ENCODE measurements at places on chromosomes 1 and 21.

DNA sequence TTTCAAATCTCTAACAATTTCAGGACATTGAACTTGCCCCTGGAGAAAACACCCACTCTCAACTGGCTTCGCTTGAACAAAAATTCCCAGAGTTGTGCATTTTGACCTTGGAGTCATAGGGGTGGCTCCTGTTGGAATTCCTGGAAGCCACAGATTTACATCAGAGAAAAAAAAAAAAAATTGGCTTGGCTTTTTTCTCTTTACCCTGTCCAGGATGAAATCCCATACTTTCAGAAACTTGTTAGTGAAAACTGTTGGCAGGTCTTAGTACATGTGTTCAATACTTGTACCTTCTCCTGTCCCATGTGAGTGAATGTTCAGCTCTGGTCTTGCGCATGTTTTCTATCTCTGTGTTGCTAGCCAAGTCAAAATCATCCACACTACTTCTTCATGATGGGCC, 228.8 kb downstream of the TGFB2 start:
- DNase-seq = no peak

GRCh38 chr1:161175771-161176453, 1.4 kb downstream of the B4GALT3 start:
- no peak for DNase-seq

DNA sequence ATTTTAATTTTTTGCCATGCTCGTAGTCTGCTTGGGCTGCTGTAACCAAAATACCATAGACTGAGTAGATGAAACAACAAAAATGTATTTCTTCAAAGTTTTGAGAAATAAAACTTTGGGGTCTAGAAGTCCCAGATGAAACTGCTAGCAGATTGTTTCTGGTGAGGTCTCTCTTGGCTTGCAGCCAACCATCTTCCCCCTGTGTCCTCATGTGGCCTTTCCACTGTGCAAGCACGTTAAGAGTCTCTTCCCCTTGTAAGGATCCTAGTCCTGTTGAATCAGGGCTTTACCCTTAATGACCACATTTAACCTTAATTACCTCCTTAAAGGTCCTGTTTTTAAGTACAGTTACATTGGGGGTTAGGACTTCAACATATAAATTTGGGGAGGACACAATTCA, 86.6 kb downstream of the PTBP2 start:
- no peak for DNase-seq

DNA sequence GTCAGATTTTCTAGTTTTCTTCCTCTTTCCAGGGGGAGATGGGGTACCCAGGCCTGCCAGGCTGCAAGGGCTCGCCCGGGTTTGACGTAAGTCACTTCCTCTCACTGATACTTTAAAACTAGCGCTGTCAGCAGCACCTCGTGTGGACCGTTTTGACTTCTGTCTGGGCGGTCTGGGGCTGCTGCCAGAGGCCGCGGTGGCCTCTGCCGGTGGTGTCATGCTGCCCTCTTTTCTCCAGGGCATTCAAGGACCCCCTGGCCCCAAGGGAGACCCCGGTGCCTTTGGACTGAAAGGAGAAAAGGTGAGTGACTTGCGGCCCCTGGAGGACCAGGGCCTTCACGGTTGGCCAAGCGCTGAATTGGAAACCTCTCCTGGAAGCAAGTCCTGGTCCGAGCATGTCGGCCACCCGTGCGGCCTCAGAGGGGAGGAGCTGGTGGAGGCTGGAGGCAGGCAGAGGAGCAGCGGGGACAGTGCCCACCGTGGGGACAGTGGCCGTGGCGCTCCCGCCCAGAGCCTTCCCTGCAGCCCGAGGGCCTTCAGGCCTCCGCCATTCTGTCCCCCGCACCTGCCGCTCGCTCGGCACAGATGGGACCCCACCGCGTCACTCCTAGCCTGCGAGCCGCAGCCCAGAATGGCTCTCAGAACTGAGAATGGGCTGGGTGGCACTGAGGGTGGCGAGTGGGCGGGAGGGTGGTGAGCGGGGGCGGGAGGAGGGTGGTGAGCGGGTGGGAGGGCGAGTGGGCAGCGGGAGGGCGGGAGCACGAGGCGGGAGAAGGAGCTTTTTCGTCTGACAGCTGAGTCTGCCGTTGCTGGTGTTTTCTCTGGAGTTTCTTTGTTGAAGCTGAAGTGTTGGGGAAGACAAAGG, 9.4 kb downstream of the COL6A1 start:
- DNase-seq = no peak

DNA sequence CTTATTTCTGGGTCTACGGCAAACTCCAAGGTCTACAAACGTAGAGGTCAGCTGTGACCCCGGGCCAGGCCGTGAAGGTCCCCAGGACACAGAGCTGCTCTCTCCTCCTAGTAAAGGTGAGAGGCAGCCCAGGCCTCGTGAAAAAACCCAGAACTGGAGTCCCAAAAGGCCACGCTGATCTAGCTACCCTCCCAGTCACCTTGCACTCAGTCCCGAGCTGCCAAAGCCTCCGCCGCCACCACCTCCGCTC, 125 bp downstream of the ATP5PF start:
- DNase-seq = no peak

DNA sequence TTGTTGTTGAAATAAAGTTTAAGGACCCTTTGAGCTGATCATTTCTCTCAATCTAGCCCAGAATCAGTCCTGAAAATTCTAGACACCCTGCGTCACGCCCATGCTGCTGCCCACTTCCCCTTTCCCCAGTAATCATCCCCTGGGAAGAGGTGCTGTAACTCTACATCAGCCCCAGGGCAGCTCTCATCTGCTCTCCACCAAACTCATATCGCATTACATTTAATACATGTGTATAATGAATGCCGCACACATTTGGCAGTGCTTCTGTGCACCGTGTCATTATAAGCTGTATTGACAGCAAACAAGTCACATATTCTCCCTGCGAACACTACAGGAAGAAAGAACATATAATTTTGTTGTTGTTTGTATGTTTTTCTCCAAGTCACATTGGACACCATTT, 539.7 kb upstream of the DAB1 start:
- no peak for DNase-seq

GRCh38 chr1:60185684-60186083, 112.1 kb upstream of the C1orf87 start:
- no peak for DNase-seq

DNA sequence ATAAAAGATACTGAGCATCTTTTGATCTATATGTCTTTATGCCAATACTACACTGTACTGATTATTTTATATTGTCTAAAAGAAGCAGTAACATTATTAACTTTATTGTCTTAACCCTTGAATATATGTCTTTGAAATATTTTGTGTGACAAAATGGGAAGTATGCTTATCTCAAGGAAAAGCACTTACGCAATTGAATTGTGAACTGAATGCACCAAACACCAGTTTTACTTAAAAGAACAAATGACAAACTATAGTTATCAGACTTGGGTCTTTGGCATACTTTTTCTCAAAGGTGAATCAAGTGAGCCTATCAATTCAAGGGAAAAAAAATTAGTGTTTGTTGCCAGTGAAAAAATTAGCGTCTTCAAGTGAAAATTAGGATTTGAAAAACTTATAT, 9.2 kb upstream of the SLC6A9 start:
- no peak for DNase-seq

DNA sequence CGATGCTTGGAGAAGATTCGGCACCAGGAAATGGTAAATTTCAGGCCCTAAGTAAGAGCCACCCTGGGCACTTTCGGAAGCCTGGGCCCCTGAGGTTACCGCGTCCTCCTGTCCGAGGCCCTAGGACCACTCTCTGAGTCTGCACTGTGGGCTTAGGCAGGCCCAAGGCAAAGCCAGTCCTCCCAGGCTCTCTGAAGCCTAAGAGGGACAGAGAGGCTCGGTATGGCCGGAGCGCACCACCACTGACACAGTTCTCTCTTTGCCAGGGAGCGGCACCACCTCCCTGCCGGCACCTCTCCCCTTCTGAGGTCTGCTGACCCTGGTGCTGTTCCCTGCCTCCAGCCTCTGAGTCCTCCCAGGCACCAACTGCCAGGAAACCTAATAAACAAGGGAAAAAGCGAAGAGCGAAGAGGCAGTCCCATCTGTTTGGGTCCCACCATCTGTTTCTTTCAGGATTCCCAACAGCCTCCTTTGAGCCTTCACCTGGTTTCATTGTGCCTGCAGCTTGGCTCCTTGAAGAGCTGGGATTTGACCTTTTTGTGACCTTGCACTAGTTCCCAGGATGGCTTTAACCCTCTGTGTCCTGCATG, 57.7 kb downstream of the VWA5B1 start:
- no peak for DNase-seq

DNA sequence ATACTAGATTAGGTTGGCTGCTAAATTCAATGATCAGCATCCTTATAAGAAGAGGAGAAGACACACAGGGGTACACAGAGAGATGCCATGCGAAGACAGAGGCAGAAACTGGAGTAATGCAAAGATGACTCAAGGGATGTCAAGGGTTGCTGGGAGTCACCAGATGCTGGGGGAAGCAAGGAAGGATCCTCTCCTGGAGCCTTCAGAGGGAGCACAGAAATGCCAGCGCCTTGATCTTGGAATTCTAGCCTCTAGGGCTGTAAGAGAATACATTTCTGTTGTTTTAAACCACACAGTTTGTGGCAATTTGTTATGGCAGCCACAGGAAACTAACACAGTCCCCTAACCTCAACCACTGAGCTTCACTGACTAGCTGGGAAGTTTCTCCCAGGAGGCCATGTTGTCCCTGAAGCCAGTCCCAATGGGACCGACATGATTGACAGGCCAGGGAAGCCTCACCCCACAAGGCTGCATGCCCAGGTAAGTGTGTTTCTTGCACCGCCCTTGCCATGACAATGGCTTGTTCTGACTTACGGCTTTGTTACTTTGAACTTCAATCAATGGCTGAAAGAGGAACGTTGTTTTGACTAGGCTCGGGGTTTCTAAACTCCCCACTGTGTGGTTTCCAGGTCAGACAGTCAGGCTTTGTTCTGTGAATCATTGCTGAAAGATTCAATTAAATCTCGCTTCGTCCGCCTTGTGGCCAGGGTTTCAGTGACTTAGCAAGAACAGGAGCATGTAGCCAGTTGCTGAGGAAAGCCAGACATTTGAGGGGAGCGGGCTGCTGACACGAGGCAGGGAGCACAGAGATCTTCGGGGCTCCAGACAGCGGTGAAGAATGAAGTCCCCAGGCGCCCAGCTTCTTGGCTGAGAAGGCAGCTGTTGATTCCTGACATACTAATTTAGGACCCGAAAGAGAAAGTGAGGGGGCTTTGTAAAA, 62.3 kb downstream of the RUNX1 start:
- peak; percentile 85 for DNase-seq

DNA sequence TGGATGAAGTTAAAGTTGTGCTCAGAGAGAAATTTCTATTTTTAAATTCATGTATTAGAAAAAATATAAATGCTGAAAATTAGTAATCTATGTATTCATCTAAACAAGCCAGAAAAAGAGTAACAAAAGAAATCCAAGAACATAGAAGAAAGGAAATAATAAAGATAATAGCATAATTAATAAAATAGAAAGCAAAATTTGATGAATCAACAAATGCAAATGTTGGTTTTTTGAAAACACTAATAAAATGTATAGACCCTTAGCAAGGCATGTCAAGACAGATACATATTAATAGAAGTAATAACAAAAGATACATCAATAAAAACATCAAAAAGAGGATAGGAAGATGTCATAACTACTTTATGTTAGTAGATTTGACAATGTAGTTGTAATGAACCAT, 18.0 kb downstream of the F13B start:
- DNase-seq = no peak

- DNase-seq = no peak
Observed at GRCh38 chr1:198750081-198750480, 111.2 kb downstream of the PTPRC start.

DNA sequence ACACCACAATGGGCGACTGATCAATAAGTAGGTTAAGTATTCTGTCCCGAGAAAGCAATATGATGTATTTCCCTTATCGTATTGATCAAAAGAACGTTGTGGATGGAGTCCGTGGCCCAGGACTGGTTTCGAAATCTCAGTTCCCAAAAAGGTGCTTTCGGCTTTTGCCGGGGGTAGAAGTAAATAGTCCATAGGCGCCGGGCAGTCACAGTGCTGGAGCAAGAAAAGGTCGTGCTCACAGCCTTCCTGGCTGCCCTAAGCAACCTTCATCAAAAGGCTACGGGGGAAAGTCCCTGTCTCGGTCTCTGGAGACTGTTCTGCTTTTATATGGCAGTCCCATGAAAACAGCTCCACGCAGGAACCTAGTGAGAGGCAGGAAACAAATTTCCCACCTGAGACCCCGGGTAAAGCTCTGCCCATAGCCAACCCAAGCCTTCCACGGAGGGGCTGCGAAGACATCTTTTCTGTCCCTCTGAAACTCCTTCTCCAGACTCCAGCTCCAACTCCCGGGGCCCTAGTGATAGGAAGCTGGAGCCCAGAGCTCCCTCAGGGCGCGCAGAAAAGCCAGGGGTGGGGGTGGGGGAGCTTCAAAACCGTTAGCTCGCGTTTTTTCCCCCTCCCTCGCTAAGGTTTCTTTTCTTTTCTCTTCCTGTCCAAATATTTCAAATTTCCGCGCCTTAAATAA, 7.0 kb downstream of the CDKN2C start:
- peak; percentile 49 for DNase-seq

GRCh38 chr1:27616441-27616840, 12.5 kb upstream of the AHDC1 start:
- DNase-seq = no peak

DNA sequence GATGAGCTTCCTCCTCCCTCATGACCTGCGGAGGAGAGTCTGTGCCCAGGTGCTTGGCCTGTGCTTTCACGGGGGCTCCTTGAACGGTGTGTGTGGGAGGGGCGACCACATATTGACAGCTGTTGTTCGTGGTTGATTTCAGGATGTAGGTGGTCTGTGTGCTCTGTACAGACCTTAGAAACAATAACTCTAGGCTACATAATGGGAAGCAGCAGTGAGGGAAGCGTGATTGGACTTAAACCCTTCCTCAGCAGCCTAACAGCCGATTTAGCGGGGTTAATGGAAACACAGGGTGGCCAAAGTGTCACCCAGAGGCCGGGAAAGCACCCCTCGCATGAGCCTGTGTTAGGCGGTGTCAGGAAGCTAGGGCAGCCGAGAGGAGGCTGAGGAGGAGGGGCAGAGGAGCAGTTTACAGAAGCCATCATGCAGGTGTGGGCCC, 56.0 kb downstream of the TBCE start:
- DNase-seq = no peak

GRCh38 chr1:65341381-65341780, 32.0 kb downstream of the DNAJC6 start:
- DNase-seq = no peak

DNA sequence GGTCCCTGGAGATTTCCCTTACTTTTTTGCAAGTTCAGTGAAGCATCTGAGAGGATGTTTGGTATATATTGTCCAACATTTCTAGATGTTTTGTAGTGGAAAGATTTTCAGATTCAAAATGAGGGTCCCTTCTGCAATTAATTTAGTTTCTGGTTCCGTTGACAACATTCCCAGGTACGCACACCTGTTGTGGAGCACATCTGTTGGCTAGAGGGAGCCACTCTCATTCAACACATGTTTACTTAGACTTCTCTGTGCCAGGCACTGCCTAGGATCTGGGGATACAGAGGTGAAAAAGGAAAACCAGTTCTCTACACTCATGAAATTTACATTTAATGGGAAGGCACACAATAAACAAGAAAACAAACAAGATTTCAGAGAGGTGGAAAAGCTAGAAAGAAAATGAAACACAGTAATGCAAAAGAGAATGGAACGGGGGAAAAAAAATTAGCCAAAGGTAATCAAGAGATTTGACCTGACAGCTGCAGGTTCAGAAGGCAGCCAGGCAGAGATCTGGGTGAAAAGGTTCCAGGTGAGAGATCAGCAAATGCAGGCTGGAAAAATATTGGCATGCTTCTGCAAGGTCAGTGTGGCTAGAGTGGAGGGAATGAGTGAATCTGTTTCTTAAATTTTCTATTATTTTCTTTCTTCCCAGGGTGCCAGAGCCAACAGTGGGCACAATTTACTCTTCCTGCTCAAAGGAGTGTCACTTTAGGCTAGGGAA, 48.4 kb upstream of the KAZN start:
- DNase-seq = no peak

GRCh38 chr21:44820851-44821250, 3.0 kb upstream of the SUMO3 start:
- no peak for DNase-seq
